ENCODE measurements at places on chromosomes 1 and 21.

DNA sequence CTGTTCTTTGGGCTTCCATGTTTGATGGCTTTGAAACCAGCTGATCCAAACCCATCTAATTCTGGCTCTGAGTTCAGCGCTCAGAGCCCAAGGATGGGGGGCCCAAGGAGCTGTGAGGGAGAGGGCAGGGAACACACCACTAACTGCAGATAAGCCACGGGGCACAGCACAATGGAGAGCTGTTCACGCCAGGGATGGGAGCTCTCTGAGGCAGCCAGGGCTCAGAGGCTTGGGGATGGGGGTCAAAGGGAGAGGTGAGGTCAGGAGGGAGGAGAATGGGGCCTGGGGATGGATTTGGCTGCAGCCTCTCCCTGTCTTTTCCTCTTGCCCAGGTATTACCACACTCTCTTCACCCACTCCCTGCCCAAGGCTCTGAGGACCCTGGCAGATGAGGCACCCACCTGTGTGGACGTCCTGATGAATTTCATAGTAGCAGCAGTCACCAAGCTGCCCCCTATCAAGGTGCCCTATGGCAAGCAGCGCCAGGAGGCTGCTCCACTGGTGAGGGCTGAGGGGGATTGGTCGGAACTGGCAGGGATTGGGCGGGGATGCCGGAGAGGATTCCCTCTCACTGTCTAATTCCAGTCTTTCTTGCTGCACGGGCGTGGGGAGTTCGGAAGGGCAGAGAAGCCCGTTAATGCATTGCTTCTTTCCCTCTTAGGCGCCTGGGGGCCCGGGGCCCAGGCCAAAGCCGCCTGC is 11.3 kb downstream of the SLC30A2 start:
- no peak for DNase-seq

DNA sequence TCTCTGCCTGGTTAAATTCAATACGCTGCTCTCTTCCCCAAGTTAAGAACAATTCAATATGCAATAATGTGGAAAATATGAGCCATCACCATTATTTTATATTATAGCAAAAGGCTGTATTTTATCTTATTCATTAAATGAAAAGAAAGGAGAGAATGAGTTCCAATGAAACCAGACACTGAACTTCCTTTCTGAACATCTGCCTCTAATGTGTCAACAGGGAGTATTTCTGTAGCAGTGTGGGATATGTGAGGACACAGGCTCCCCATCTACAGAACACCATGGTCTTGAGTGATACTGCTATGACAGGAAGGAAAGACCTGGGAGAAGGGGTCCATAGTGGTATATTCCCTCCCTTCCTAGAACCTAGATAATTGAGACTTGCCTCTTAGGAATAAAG is 46.3 kb downstream of the CASQ2 start:
- DNase-seq = no peak

DNA sequence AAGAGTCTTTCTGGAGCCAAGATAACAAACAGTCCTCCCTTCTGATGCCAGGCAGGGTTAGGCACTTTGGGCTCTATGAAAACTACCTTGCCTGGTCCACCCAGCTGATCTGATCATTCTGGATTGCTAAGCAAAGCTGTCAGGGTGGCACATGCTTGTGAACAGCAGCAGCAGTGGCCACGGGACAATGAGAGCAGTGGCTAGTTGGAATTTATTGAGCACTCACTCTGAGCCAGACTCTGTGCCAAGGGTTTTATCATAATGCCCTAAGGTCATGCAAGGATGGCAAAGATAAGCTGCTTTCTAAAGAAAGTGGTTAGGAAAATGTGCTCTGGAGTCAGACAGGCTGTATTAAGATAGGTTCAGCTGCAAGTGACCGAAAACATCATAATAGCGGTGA is 390.4 kb upstream of the VAMP3 start:
- no peak for DNase-seq

GRCh38 chr1:42860339-42861013 is 14.1 kb downstream of the ZNF691 start:
- DNase-seq = no peak

DNA sequence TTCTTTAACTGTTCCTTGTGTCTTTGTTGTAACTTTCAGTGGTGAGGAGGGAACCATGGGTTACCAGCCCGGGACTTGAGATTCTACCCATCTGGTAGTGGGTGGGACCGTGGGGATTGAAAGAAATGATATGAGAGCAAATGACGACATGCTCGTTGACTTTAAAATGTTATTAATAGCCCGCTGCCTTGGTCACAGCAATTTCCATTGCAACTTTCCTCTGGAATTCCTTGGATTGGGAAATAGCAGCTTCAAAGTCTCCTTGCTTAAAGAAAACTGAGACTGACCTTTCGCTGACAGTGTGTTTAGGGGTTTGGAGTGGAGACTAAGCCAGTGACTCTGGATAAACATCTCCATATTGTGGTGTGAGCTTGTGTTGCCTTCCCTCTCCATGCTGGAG is 44.2 kb upstream of the MARK1 start:
- no peak for DNase-seq

GRCh38 chr1:93878501-93878888 is 511 bp downstream of the DNTTIP2 start:
- DNase-seq = no peak

- no peak for DNase-seq
Observed at GRCh38 chr1:163661391-163661790, 339.6 kb downstream of the NUF2 start.

DNA sequence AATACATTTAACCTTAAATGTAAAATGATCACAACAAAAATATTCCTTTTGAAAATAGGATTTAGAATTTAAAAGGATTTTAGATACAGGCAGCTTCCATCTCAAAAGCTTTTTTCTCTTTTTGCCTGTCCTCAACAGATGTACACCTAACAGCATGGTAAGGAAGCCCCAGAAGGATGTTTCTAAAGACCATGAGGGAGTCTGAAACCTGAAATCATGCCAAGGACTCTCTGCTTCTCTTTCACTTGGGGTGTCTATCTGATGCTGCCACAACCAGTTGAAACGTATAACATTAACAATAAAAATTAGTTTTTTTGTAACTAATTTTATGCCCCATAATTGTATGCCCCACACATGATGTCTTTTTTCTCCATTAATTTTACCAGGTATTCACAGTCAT is 5.4 kb upstream of the ZNF281 start:
- DNase-seq = peak; percentile 31

DNA sequence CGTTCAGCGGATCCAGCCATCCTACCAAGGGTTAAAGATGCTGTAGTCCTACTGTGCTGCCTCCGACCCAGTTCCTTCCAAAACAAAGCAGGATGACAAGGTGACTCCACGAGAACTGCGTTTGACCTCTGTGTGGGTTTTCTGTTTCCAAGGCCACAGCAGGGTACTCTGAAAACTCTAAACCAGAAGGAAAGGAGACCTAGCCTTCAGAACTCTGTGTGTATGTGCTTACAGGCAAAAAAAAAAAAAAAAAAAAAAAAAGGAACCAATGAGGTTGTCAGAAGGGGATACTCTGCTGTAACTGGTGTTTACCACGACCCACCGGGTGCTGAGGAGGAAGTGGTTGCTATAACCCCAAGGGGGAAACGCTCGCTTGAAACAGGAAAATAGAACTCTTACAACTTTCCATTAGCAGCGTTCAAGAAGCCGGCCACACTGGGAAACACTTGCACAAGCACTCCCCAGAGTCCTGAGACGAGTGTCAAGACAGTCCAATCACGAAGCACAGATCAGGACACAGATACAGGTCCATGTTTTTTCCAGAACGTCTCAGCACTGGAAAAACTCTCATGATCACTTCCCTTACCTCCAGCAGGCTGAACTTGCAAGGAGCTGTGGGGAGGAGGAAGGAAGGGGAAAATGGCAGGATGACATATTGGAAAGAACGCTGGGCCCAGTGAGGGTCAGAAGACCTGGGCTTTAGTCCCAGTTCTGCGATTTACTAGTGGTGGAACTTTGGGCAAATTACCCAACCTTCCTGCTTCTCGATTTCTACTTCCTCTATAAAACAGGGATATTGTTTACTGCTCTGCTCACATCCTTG is 64.0 kb downstream of the ITPKB start:
- no peak for DNase-seq

- DNase-seq = no peak
Observed at GRCh38 chr1:222181191-222181590, 366.7 kb downstream of the HHIPL2 start.

GRCh38 chr21:27406300-27407009 is 439.6 kb upstream of the ADAMTS5 start:
- peak; percentile 67 for DNase-seq

- no peak for DNase-seq
Observed at GRCh38 chr1:195173753-195174152, 1434.5 kb downstream of the KCNT2 start.

DNA sequence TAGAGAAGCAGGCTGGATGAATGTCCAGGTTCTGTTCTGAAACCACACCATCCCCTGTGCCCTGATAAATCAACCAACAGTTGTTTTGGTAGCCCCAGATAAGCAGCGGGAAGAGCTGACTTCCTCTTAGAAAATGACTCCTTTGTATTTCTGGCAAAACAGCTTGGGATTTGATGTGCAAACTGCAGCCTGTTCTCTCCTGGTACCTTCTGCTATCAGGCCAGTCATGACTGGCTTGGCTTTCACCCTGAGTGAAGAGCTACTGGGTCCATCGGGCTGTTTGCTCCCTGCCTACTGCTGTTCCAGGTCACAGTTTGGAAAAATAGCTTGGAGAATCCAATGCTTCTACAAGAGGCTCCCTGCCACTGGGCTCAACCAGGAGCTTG is 116.8 kb downstream of the DTL start:
- DNase-seq = no peak
